Activated naive CD4-positive, alpha-beta T cell treated with anti-CD3 and anti-CD28 coated beads, Interleukin-2, amount 10 ng/mL, durations not matched to agents 7 days and 5 days (primary cell): ENCODE measurements at places on chromosomes 12 and 14.
A peak's percentile ranks its signal among the peaks of the same experiment; 100 is the strongest.

DNA sequence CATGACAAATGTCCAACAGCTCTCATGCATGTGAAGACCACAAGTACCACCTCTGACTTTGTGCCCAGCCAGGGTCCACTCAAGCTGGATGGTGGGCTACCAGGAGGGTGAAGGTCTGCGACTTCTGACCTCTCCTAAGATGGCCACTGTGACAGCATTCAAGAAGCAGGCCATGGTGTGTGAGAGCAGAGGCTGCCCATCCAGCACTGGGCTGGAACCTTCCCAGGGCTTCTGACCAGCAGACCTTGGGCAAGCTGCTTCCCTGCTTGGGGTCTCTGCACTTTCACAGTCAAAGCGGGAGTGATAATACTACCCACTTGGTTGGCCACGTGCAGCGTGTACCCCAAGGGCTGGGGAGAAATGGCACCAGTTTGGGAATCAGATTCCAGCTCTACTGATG is 10.4 kb downstream of the MMAB start:
- DNase-seq: no peak

GRCh38 chr14:23005451-23006187 is 4.3 kb downstream of the C14orf93 start:
- no peak for DNase-seq

DNA sequence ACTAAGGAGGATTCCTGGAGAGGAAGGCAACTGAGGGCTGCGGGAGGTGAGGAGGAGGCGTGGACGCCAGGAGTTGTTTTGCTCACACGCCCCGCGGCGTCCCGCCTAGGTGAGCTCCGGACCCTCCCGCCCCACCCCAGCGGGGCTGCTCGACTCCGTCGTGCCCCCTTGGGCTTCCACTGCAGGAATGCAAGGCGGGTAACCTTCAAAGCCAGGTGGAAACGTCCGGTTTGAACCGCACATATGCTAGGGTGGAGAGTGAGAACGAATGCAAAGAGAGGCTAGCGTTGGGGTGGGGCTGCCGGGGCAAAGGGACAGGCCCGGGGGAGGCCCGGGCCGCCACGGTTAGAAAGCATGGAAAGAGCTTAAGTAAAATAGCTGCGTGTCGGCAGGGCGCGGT is 5.4 kb upstream of the DPPA3 start:
- no peak for DNase-seq

DNA sequence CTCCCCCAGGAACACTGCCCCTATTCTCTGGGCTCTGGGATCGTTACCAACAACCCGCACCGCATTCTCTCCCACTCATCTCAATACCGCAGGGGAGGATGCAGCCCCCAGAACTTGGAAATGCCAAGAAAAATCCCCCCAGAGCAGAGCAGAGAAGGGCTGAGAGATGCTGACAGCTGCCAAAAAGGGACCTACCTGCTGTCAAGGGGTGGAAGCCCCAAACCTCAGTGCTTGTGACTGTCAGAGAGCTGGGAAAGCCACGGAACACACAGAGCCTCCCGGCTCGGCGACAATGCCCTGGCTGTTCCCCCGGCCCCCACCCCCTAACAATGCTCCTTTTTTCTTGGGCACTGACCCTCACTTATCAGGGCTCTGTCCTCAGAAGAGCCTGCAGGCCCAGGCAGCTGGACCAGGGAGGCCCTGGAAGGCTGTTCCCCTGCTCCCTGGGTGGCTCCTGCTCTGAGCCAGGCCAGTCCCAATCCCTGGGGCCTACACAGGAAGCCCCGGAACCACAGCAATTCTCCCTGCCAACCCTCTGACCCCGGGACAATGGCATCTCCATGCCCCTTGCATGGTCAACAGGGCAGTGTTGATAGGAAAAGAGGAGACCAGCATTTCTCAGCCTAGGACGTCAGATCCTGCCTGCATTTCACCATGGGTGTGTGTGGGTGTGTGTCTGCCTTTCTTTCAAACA is 78.9 kb downstream of the ITPK1 start:
- DNase-seq: no peak

DNA sequence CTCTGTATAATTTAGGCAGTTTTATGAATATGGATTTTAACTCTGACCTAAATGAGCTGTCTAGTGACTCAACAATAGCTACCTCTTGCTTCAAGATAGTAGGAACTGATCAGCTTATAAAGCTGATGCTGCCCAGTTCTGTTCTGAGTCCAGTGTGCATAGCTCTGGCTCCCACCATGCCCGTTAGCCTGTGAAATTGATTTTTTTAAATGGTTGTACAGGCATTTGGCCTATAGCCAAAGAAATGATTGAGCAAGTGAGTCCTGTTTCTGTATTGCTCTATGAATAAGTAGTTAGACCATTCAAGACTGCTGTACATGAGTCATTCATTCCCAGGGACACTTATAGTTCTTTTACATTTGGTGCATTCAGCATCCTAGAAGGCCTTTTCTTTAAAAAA is 36.4 kb downstream of the SAMD4A start:
- no peak for DNase-seq

DNA sequence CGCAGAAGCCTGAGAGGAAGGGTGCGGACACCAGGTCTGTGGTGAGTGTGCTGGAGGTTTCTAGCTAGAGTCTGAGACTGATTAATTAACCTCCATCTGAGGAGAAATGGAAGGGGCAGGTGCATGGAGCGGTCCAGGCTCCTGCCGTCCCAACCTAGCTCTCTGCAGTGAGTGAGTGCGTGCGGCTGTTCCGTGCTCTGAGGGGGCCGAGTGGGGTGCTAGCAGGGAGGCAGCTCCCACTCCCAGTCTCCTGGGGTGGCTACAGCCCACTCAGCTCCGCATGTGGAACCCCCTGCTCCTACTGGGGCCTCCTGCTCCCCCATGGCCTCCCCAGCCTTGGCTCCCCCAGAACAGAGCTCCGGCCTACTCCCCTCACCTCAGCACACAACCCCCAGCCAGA is 2.9 kb downstream of the LRTM2 start:
- no peak for DNase-seq

GRCh38 chr12:131390412-131391334 is 320.2 kb upstream of the SFSWAP start:
- peak; percentile 31 for DNase-seq

GRCh38 chr12:55682087-55682796 is 25.5 kb downstream of the ITGA7 start:
- DNase-seq: no peak

- no peak for DNase-seq
Observed at GRCh38 chr14:67820428-67820971, 921 bp downstream of the RAD51B start.

DNA sequence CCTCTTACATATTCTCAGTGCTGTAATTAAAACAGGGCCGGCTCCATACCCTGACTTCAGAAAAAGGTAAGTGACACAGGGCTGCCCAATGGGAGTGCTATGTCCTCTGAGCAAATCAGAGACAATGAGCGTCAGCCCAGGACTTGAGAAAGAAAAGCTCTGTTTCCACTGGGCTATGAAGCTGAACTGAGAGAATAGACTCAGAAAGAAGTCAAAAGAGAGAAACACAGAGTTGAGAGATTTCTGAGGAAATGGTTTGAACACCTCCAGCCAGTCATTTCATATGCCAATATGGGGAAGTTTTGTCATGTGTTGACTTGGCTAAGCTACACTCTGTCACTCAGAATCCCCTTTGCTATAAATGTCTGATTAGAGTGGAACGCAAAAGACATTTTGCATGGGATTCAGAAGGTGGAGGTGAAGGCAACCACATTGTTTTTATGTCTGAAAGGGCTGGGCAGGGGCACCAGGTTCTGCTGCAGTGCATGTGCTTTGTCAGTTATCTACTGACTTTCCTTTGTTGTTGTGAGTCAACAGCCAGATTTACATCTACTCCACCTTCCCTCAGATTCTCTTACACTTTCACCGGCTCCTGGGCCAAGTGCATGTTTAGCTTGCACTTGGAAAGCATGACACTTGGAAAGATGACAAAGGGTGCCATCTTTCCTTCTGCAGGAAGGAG is 313.3 kb downstream of the DUSP6 start:
- no peak for DNase-seq
